ENCODE measurements at places on chromosomes 11 and 22.

DNA sequence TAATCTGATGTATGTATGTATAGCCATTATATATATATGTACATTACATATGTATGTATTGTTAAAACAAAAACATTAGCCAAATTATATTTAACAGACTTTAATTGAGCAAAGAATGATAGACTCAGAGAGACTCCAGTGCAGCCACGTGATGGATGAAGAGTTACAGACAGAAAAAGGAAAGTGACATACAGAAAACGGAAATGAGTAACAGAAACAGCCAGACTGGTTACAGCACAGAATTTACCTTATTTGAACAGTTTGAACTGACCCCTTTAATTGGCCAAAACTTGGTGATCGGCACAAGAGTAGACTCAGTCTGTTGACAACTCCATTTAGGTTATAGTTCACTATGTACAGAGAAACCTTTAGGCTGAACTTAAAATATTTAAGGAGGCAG lies 35.0 kb downstream of the CHORDC1 start:
- DNase-seq: no peak

DNA sequence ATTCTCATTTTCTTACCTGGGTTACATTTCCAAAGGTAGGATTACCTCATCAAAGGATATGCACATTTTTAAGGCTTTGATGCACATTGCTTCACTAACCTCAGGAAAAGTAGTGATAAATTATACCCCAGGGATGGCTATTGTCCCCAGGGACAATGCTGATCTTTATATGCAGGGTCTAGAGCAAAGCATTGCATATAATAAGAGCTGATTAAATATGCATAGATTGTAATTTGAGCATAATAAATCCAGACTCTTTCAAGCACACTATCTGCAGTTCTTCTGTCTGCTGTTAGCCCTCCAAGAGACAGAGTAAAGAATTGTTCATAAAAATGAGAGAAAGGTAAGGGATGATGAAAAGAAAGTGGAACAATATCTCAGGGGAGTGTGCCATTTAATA lies 57.3 kb upstream of the SYT13 start:
- no peak for DNase-seq

DNA sequence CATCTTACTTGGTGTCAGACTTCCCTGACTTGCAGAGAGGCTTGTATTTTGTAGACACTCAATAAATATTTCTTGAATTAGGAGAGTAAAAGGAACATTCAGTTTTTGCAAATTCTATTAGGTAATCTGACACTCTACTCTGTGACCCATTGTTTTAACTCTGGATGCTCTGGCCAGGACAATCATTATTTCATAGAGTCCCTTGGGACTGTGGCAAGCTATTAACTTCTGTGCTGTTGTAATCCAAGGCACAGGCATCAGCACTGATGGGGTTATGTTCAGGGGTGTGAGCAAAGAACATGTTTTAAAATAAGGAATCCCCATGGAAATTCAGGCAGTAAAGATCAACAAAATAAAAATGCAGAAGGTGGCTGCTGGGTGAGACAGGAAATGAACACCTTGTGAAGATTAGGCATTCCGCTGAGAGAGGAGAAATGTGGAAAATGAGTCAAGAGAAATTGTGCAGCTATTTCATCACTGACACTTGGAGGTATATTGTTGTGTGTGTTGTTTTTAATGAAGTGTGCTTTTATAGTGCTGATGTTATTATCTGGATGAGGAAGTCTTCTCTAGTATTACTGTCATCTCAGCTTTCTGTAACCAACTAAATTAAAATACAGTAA lies 175.2 kb downstream of the WNT11 start:
- no peak for DNase-seq

GRCh38 chr11:44654596-44654995 lies 72.2 kb upstream of the TSPAN18 start:
- no peak for DNase-seq

DNA sequence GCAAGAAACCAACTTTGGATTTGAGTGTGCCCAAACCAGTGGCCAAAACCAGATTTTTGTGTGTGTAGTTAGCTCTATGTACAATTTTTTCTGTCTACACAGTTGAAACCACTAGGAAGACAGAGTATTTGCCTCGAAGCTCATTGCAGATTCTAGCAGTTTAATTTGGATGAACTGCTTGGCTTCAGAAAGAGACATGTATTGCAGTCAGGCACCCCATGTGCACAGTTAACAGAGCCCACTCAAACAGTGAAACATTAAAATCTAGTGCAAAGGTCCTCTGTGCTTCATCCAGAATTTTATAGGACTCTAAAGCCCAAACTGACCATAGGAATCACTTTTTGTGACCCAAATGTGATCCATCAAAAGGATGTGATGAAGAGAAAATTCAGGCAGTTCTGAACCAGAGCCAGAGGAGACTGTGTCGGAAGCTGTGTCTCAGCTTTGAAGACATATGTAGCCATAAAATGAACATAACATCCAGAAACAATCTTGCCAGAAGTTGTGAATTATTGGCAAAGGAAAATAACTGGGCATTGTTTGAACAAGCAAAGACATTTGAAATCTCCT lies 82.7 kb downstream of the PANX1 start:
- DNase-seq: no peak

- no peak for DNase-seq
These were observed 226.3 kb downstream of the DDX10 start for GRCh38 chr11:108891143-108891542.

GRCh38 chr11:78427615-78428265 lies 10.1 kb upstream of the GAB2 start:
- no peak for DNase-seq

- no peak for DNase-seq
These were observed 875.3 kb downstream of the NTM start for GRCh38 chr11:132245403-132246385.

GRCh38 chr11:116851626-116852025 lies 14.2 kb upstream of the APOA1 start:
- DNase-seq: no peak

DNA sequence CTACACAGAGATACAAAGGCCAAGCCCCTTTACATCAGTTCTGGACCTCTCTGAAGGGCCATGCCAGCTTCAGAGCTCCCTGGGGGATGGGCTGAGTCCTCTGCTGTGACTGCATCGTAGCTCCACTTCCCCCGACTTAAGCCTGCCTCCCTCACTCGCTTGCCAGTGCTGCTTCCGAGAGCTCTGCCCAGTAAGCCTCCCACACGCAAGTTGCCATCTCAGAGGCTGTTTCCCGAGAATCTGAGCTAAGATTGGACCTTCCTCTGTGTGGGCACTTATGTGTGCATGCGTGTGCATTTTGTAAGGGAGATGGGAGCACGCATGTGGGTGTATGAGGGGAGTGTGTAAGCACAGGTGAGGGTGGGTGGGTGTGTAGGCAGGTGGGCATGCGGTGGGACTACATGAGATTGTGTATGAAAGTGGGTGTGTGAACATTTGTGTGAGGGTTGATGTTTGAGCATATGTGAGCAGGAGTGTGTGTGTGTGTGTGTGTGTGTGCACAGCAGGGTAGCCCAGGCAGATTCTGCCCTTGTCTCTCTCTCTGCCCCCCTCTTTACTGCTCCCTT lies 163.0 kb upstream of the SYT13 start:
- no peak for DNase-seq

DNA sequence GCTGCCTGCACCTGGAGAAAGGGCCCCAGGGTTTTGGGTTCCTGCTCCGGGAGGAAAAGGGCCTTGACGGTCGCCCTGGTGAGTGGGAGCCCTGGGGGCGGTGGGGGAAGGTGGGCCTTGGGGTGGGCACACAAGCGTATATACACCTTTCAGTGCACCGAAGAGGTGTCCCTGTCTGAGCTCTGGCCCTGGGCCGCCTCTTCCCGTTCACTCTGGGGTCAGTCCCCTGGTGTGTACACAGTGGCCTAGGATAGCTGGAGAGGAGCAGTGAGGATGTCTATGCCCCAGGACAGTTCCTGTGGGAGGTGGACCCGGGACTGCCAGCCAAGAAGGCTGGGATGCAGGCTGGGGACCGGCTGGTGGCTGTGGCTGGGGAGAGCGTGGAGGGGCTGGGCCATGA lies 2.8 kb downstream of the NHERF4 start:
- no peak for DNase-seq

DNA sequence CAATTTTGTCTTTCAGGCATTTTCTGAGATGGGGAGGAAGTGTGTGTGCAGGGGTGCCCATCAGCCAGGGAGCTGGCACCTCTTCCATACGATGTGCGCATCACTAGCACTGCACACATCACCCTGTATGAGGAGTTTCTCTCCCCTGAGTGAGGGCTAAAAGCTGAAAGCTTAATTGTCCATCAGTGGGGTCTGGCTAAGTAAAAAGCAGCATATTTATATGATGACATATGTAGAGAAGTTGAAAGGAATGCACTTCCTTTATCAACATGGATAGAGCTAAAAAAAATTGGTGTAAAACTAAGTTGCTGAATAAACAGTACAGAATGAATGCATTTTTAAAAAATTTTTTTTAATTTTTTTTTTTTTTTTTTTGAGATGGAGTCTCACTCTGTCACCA lies 4.0 kb downstream of the VSTM5 start:
- DNase-seq: no peak

DNA sequence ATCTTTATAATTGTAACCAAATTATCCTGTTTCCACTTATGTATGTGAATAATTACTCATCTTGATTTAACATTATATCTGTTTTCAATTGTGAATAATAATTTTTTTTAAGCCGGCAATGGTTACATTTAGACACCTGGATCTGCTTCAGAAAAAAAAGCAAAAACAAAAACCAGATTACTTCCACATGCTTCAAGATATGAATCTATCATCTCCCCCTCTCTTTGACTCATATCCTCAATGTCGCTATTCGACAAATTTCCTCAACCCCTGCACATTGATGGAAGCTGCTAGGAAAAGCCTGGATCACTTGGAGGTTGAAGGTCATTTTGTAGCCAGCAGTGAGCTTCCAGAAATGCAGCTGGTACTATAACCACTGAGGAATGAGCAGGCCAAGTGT lies 42.7 kb downstream of the SLC1A2 start:
- no peak for DNase-seq

- DNase-seq: no peak
These were observed 7.6 kb upstream of the EXPH5 start for GRCh38 chr11:108601150-108601549.

DNA sequence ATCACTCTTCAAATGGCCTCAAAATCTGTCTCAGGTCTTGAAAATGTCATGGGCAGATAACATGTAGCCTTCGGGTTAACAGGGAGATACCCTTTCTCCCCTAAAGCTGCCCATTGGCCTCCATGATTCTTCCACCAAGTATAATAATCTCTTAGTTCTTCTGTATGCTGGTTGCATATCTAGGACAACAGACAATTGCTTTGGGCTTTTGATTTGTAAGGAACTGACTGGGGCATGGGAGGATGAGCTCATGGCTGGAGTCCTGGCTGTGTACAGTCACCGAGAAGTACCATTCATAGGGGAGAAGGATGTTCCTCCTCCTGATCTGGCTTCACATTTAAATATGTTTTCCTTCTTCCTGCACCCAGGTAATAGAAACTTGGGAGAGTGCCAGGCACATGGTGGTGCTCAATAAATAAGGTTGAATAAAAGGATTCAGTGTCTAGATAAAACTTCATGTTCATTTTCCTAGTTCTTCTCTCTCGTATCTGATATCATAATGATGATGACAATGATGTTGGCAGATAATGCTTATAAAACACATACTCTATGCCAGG lies 2.8 kb upstream of the AMPD3 start:
- DNase-seq: no peak

GRCh38 chr11:40293655-40294348 lies 1165.7 kb downstream of the LRRC4C start:
- peak; percentile 74 for DNase-seq

GRCh38 chr11:92384358-92384757 lies 159.7 kb downstream of the FAT3 start:
- no peak for DNase-seq

DNA sequence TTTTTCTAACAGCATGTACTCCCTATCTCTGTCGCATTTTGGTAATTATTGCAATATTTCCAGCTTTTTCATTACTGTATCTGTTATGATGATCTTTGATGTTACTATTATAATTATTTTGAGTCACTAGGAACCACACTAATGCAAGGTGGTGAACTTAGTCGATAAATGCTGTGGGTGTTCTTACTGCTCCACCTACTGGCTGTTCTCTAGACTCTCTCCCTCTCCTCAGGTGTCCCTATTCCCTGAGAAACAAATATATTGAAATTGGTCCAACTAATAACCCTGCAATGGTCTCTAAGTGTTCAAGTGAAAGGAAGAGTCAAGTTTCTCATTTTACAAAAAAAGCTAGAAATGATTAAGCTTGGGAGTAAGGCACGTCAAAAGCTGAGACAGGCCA lies 10.5 kb downstream of the ARL14EP start:
- no peak for DNase-seq

DNA sequence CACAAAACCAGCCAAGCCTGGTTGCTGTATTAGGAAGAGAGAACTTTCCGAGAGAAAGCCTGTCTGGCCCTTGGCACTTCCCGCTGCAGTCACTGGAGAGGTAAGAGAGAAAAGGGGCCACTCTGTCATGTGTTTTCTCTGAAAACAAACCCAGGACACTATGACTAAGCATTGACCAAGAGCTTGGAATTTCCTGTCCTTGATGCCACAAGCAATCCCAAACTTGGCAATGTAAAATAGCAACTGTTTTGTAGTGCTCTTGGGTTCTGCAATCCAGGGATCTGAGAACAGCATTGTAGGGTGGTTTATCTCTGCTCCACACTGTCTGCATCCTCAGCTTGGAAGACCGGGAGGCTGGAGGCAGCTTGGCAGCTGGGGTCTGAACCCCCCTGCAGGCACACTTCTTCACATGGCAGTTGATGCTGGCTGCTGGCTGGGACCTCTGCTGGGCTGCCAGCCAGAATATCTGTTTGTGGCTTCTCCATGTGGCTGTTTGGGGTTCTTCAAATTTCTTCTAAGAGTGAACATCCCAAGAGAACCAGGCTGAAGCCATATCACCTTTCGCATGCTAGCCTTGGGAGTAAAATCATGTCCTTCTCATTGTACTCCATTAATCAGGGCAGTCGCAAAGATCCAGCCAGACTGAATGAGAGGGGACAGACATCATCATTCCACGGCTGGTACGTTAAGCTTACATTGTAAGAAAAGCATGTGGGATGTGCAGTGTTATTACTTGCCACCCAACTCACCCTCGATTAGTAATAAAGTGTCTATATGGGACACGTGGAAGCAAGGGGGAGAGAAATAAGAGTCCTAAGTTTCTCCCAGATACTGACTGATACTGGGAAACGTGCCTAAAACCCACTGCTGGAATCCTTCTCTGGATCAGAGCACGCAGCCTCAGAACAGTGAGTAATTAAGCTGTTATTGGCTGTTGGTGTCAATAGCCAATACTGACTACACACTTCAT lies 537.4 kb upstream of the B3GAT1 start:
- no peak for DNase-seq

- no peak for DNase-seq
These were observed 20.1 kb upstream of the SORL1 start for GRCh38 chr11:121431820-121432526.

- DNase-seq: no peak
These were observed 5.2 kb upstream of the SPTBN2 start for GRCh38 chr11:66734215-66734614.
